Upper lobe of left lung (tissue), 6 donors: ENCODE measurements at places on chromosomes 5 and 9. TPM values are rescaled to one million over a fixed set of nuclear protein-coding genes. Genes with fewer than 3 reads are reported as not detected.

GRCh38 chr5:128777052-128777451 is 188.2 kb upstream of the SLC27A6 start:
- DNase-seq: no peak

DNA sequence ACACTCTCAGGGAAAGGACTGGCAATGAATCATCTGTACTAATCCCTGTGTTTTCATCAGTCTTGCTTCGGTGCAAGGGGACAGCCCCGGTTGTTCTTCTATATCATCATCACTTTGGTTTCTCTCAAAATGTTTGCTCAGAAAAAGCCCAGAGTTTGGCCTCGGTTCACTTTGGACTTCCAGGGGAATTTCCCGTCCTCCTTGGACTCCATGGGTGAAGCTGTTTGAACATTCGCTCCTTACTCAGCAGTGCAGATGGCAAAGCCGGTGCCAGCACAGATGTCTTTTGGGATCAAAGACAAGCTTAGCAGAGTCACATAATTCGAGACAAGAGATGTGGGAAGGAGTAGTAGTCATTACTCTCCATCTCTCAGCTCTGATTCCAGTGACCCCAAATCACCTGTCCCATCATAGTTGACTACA is 69.8 kb upstream of the TNFSF8 start:
- DNase-seq: no peak

DNA sequence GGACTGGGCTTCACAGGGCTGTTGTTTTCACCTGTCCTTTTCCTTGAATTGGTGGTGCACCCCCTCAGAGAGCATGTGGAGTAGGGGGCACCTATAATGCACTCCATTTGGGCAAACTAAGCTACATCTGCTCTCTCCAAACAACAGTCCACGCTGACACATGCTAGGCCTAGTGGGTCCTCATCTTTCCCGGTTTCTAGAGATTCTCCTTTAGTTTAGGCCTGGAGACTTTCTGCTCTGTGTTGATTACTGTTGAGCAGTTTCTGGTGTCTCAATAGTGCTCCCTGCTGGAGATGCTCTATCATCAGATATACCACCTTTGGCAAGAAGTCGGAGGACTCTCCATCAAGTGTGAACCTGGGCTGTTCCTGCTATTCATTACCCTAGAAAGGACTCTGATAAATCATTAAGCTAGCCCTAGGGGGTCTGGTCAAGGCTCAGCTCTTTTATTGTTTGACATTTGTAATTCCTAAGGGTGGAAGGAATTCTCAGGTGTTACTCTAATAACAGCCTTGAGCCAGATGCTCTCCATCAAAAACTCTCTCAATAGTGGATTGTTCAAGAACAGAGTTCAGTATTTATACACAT is 64.0 kb upstream of the FYB1 start:
- no peak for DNase-seq

GRCh38 chr5:8730194-8730593 is 815.7 kb downstream of the SEMA5A start:
- DNase-seq: no peak

Gene EIF4E1B
- total RNA-seq: not detected

- DNase-seq: peak; percentile 24
Observed at GRCh38 chr9:10059044-10059443, 553.8 kb downstream of the PTPRD start.
